ENCODE measurements at places on chromosomes 1 and 21.

GRCh38 chr1:37069406-37069805 lies 35.1 kb upstream of the GRIK3 start:
- DNase-seq: no peak

DNA sequence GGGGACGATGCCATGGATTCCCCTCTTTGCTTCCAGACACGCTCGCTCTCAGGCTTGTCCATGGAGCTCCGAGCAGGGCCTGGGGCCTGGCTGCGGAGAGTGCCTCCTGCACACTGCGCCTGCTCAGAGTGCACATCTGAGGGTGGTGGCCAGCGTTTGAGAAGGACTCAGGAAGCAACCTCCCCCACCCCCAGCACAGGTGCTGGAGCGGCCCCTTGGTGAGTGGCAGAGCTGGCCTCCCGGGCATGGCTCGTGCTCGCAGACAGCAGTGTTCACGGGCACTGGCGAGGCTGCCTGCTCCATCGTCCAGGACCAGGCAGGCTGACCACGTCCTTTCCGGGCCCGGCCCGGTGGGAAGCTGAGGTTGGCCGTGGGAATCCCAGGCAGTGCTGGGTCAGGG lies 2.8 kb downstream of the SPATC1L start:
- DNase-seq: no peak

- peak; percentile 60 for DNase-seq
Observed at GRCh38 chr21:33234635-33235520, 5.1 kb downstream of the IFNAR2 start.

DNA sequence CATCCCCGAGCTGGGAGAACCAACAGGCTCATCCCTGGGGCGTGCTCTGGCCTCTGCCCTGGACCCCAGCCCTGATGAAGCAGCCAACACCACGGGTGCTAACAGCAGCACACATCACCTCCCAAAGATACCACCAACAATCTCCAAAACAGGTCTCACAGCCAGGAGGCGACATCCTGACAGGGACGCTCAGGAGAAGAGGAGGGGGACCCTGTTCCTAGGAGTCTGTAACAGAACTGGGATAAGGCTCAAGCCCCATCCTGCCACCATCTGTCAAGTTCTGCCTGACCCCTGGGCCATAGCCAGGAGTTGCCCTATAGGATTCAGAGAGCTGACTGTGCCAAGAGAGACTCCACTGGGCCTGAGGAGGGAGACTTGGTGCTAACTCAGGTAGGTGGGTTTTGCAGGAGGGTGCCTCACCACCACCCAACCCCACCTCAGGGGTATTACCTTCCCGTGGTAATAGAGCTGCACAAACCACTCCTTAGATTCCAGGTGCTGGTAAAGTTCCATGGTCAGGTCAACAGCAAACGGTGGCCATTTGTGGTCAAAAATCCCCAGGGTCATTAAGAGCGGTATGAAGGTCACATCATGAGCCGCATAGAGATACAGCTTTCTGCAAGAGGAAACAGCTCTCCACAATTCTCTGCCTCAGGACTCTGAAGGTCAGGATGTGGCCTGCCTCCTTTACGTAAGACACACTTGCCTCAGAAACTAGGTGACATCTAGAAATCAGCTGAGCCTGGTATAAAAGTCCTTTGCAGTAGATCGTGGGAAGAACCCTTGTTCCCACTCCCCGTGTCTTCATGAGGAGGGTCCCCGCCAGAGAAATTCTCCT lies 22.3 kb downstream of the ACP6 start:
- no peak for DNase-seq

GRCh38 chr1:29830383-29830782 lies 594.1 kb downstream of the PTPRU start:
- DNase-seq: no peak

- no peak for DNase-seq
Observed at GRCh38 chr21:28261298-28261697, 731.4 kb downstream of the LTN1 start.

- no peak for DNase-seq
Observed at GRCh38 chr21:45204395-45204794, 83.3 kb downstream of the POFUT2 start.

Data from inflammatory macrophage (primary cell).